Iris pigment epithelial cell (primary cell): ENCODE measurements at places on chromosomes 3 and 15.

GRCh38 chr3:98529856-98530459 lies 1.8 kb upstream of the GPR15 start:
- DNase-seq, result no peak

DNA sequence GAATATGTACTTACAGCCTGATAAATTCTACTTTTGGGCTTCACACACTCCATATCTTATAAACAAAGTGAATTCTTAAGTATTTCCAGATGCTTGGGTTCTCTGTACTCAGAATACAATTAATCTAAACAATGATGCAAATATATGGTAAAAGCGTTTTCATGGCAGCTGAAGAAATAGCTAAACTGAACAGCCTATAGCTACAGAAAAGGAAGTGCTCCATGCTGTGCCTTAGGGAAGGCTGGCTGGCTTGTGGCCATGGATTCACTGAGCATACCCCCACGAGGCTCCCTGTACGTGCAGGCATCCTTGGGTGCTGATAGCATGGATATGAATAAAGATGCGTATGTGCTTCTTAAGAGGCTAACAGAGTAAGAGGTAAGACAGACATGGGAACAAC lies 264.0 kb downstream of the KLF13 start:
- DNase-seq, result no peak

DNA sequence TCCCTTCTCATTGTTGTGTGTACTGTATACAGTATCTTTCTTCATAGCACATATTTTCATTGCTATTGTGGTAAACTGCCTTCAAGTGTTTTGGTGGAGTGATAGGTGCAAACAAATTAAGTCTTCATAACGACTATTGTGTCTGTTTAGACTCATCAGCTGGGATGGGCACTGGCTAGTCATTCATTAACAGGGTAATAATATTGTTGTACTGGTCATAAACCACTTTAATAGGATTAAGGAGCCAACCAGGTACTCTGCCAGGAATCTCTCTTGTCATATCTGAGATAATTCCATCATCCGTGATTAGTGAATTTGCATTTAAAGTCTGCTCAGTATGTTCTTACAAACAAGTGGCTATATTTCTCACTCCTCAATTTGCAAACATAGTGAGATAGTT lies 10.2 kb upstream of the TMEM45A start:
- DNase-seq, result no peak

DNA sequence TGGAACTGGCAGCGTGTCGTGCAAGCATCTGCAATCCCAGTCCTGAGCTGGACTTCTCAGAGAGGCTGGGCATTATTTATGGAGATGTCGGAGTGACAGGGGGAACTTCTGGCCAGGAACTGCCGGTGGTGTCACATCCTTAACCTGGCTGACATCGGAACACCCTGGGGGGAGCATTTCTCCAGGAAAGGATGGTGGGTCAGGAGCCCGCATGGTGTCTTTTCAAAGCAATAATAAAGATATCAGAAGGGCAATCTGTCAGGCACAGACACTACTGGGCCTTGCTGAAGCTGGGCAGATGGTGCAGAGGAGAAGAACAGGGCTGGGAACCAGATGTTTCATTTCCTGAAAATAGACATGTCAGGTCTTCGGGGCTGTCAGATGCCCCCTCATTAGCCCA lies 133.5 kb downstream of the WNT7A start:
- no peak for DNase-seq

DNA sequence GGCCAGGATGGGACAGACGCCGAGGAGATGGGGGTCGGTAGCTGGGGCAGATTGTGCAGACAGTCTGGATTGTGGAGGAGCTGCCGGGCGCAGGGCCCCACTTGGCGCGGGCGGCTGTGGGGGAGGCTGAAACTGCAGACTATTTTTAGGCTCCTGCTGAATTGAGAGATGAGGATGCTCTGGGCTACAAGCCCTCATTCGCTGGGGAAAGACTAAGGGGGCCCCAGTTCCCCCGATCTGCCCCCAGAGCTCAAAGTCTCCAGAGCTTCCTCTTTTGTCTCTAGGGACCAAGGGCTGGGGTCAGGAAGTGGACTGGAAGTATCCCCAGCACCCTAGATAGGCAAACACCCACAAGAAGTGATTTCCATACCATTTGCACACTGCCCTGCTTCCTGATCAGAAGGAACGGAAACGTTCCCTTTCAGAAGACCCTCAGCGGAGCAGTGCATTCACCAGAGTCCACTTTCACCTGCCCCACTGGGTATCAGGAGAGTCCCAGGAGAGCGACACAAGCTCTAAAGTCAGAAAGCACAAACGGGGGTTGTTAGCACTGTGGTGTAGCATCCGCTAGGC lies 29.7 kb downstream of the SEMA7A start:
- no peak for DNase-seq

DNA sequence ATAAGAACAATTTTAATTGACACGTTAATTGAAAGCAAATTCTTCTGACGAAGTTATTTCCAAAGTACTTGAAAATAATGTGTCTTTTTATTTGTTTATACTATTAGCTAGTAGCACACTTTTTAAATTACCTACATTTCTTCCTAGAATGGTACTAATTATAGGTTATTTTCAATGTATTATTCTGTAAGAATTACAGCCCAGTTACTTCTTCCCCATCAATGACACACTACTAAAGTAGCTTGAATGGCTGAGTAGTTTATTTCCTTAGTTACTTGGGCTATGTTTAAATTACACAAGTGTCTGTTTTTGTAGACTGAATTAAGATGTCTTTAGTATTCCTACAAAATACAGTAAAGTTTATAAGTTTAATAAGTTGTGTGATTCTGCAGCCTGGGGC lies 217.6 kb upstream of the IL12A start:
- DNase-seq, result no peak

DNA sequence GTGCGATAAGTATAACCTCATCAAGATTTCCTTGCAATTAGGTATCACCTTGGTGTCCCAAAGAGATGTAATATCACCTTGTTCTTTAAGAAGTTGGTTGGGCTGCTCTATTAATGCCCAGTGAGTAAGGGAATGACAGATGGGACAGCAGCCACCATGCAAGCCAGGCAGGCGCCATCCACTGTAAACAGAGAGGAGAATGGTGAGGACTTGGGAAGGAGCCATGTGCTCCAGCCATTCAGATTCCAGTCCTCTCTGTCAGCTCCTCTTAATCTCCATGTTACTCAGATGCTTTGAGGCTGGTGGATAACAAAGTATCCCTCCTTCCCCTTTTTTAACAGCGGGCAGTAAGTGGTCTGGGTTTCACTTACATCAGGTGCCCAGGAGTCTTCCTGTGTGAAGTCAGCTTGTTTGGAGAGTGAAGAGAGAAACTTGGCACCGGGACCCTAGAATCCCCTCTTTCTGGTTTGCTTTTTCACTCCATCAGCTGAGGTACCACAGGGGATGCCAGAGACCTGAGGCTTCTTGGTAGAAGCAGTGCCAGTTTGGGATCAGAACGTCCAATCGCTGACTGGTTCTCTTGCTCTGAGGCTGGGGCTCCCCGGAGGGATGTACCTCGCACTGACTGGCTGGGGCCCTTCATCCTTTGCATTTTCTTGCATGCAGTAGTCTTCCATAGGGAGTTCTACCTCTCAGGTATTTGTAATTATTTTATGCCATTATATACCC lies 29.5 kb downstream of the SLCO3A1 start:
- no peak for DNase-seq
